ENCODE measurements at places on chromosomes 6 and 20.
A peak's percentile ranks its signal among the peaks of the same experiment; 100 is the strongest.

DNA sequence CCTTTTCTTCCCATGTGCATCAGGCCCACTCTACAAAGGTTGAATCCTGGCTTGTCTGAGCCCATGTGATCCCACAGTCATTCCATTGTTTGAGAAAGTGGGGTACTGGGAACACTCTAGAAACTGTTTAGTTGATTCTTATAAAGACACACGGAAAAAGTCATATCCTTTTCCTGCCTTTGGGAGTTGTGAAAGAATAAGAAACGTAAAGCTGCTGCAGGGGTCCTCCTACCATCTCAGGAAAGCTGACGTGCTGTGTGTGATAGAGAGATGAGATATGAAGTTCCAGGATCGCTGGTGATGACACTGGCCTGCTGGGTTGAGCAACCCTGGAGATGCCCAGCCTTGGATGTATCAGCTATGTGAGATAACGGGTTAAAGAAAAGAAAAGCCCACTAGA, 21.3 kb upstream of the HLA-DRB5 start:
- DNase-seq, result no peak

DNA sequence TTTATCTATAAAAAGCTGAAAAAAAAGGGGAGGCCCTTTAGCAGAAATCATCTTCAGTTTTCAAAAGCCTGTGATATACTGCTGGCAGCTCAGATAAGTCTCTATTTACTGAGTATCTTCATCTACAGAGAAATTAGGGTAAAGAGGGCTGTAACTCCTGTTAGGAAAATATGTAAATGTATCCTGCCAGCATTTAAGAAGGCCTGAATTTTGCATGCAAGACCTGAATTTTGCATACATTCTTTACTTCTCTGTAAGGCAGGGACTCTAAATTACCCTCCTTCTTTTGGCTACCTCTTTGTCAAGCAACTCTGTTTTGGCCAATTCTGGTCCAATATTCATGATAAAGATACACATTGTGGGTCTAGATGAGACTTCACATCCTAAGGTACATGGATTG, 150.6 kb upstream of the SPACA1 start:
- DNase-seq, result no peak

- DNase-seq, result no peak
Observed at GRCh38 chr6:118468682-118469465, 79.2 kb upstream of the PLN start.

- no peak for DNase-seq
Observed at GRCh38 chr6:21665392-21666200, 72.0 kb downstream of the SOX4 start.

DNA sequence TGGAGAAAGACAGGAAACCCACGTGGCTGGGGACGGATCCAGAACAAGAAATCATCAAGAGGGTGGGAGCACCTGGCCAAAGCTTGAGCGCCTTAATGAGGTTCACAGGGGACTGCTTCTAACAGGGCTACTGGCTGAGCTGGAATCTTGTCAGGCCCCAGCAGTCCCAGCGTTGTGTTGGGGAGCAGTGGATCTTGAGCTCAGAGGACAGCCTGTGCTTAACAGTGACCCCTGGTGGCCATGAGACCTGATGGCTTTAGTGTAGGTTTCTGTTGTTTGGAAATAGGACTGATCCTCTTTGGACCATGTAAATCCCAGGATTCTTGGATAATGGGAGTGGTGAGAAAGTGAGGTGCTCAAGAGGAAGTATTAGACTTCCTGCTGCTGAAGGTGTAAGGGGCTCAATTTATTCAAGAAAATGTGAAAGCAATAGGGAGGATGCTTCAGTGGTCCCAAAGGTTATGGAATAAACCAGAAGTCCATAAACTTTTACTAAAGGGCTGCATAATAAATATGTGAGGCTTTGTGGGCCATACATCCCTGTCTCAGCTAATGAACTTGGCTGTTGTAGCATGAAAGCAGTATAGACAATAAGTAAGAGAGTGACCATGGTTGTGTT, 216.2 kb downstream of the NFATC2 start:
- no peak for DNase-seq

DNA sequence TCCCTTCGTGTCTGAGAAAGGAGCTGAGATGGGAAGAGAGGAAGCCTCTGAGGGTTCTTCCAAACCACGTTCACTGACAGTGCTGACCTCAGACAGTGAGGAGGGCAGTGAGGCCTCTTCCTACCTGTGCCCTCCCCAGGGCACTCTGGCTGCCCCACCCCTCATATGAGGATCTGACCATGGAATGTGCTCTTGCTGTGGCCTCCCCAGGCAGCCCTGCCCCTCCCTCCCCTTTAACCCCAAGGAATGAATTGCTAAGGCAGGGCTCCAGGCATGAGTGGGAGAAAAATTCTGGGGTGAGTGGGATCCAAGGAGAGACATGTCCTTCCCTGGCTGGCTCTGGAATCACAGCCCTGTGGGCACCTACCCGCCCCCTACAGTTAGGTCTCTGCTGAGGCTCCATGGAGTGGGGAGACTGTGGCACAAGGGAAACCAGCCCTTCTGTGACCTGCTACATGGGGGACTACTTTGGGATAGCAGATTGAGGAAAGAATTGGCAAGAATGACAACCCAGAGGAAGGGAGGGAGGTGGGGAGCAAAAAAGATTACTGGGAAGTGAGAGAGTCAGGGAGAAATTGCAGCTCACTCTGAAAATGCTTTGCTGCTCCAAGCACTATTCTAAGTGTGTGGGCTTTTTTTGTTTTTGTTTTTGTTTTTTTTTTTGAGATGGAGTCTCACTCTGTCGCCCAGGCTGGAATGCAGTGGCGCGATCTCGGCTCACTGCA, 29.4 kb downstream of the TNXB start:
- DNase-seq, result no peak

- DNase-seq, result no peak
Observed at GRCh38 chr6:141401168-141401567, 731.6 kb upstream of the GJE1 start.

- peak; percentile 74 for DNase-seq
Observed at GRCh38 chr6:36692220-36692619, 5.4 kb upstream of the RAB44 start.

DNA sequence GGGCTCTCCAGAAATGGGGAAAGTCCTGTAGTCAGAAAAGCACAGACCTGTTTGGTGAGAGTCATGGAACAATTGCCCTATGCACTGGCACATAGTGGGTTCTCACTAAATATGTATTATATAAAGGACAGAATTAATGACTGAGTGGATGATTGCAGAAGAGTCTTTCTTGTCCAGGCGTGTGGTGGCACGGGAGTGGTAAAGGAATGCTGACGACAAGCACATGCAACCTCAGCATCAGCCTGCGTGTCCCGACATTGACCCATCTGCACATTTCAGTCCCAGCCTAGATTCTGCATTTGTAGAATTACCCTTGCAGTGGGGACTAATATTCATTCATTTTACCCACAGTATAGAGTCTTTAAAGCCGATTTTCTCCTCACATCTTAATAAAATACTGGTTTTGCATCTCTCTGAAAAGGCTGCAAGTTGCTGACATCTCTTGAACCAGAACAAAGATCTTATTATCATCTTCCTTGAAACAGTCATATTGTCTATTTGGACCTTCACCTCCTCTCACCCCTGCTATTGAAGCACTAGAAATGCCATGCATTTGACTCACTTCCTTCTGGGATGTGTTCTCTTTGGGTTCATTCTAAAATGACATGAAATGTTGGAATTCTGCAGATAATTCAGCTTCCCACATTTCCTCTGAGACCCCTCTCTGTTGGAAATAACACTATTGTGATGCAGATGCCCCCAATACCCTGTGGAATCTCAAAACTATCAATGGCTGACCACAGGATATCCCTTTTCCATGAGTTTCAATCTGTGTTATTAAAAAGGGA, 883.6 kb upstream of the FLRT3 start:
- no peak for DNase-seq

DNA sequence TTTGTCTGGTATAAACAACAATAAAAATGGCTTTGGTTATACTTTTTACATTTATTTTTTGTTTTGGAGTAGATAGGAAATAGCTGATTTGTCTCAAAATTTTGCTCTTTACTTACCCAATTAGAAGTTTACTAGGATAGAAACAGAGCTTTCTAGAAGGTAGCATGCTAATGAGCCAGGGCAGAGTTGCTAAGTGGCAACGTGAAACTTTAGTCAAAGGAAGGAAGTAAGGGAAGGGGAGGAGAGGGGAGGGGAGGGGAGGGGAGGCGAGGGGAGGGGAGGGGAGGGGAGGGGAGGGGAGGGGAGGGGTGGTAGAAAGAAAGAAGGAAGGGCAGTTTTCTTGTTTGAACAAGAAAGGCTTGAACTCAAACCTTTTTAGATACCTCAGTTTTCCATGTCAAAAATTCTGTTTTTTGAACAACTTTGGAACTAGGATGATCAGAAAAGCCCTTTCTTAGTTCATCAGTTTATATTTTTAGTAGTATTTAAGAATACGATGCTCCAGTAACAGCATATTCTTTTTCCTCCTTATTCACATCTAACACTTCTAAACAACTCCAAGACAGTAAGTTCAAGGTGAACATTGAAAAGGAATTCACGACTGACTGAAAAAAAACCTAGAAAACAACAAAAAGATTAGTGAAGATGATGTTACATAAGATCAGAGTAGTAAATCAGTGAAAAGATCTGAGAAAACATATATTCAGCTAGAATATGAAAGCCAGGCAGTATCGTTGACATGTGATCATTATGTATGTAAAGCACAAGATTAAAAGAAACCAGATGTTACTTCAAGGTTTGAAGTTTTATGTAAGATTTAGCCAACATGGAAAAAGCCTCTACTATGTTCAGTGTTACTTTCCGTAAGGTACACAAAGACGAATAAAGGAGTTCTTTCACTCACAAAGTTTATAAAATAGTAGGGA, 263.4 kb downstream of the ARHGAP18 start:
- DNase-seq, result no peak

- peak; percentile 46 for DNase-seq
Observed at GRCh38 chr6:30914854-30915590, 984 bp downstream of the VARS2 start.

DNA sequence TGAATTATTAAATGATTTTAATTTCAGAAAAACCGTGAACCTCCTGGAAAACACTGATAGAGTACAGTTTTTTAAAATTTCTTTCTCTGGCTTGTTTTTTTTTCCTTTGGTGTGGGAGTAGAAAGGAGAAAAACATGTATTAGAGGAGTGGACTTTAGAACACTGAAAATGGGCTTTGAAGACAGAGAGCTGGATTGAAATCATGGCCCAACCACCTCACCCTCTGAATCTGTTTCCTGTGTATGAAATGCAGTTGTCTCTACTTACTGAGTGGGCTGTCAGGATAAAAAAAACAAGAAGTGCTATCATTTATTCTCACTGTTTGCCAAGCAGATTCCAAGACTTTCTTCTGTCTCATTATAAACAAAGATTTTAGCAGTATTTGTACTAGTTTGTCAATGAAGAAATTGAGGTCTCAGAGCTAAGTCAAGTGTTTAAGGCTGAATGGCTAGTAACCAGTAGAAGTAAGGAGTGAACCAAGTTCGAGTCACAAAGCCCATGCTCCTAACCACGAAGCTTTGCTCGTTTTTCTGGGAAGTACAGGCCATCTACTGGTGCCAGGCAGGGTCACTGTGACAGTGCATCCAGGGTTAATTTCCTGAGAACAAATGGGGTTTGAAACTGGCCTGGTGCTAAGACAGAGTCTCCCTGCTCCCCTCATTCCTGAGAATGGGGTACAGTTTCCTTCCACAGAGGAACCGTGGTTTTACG, 256.4 kb downstream of the TMEM242 start:
- DNase-seq, result no peak

- DNase-seq, result no peak
Observed at GRCh38 chr6:106988664-106989063, 14.1 kb upstream of the CD24 start.

DNA sequence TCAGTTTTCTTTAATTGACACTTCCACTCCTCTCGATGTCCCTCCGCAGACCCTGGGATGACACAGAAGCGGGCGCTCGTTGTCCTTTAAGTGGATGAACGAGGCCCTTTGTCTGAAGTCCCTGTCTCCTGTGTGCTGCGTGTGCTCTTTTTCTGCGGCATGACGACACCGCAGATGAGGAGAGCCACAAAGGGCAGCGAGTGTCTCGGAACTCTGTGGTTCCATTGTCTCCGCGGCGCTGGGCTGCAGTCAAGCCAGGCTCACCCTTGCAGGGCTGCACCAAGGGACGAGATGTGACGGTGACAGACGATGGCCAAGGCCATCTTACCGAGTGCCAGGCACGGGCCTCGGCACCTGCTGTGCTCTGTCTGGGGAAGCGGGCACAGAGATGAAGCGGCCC, 10.6 kb downstream of the PRR18 start:
- no peak for DNase-seq

DNA sequence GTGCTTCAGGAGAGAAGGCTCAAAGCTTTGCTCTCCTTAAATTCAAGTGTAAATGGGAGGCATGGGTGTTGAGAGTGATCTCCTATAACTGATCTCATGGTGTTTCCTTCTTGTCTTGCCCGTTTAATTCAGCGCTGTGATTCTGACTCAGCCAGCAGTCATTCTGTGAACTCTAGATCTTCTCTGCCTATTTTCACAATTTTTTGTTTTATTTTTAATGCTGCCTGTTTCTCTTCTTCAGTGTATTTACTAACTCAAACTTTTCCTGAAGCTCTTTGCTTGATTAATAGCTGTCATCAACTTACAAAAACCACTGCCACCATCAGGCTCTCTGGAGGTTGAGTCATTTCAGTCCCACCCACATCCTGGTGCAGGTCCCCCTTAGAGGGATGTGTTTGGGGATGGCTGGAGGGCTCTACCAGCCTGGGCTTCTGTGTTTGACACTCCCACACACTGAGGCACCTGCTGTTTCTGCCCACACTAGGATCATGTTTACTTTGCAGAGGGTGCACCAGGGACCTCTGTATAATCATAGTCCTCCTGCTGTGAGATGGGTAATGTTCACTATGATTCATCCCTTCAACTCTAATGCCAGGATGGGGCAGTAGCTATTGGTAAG, 94.0 kb downstream of the SHLD1 start:
- no peak for DNase-seq

GRCh38 chr20:20235681-20236080, 132.2 kb upstream of the INSM1 start:
- no peak for DNase-seq

GRCh38 chr6:83590416-83590815, 78.1 kb downstream of the PRSS35 start:
- DNase-seq, result no peak

GRCh38 chr20:14142171-14142570, 146.9 kb downstream of the MACROD2 start:
- DNase-seq, result no peak

DNA sequence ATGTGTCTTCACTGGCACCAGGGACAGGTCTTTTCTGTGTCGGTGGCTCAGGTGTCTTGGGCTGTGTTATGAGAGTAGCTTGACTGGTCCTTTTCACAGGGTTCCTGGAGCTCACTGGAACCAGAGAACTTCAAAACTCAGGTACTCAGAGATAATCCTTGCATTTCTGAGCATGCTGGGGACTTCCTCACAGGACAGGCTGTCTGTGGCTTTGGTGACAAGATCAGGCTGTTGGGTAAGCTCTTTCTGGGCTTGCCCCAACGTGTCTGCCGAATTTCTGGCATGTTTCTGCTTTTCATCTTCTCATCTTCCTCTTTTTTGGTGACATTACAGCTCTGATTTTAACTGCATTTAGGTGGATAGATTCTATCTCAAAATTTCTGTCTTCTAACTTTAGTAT, 270.0 kb downstream of the CDH26 start:
- no peak for DNase-seq
